ENCODE measurements at places on chromosomes 6 and 20.
A peak's percentile ranks its signal among the peaks of the same experiment; 100 is the strongest.

- no peak for DNase-seq
Measured at GRCh38 chr6:157563611-157564284, 182.8 kb downstream of the ZDHHC14 start.

DNA sequence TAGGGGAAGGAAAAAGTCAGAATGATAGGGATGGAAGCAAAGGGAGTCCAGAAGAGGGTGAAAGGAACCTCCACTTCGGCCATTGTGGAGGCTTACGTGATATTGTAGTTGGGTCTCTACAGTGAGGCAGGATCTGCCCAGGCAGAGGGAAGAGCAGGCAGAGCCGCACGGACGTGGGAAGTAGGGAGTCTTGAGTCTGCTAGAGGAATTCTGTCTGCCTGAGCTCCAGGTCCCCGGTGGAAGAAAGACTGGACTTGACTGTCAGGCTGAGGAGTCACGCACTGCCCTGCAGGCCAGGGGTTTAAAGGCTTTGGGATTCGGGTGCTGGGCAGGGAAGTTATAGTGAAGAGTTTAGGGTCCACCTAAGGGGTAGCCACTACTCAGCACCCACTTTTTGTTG lies 16.4 kb downstream of the TGM6 start:
- no peak for DNase-seq

- DNase-seq, result no peak
Measured at GRCh38 chr6:161477876-161478425, 204.1 kb upstream of the AGPAT4 start.

DNA sequence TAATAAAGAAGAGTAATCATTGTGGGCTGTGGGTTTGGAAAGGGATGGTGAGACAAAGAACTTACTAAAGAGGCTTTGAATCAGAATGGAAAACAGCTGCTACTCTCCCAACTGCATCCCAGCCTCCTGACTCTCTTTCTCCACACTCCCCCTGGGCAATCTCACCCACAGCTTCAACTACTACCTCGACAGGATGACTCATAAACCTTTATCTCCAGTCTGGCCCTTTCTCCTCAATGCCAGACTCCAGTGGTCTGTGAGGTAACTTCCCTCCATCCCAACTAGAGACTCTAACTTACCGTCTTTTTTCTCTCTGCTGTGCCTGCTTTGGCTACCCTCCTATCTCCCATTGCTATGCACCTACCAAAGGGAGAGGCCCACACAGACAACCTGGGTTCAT lies 135.3 kb upstream of the RREB1 start:
- DNase-seq, result no peak

GRCh38 chr20:53914781-53915445 lies 155.5 kb downstream of the BCAS1 start:
- peak; percentile 66 for DNase-seq

DNA sequence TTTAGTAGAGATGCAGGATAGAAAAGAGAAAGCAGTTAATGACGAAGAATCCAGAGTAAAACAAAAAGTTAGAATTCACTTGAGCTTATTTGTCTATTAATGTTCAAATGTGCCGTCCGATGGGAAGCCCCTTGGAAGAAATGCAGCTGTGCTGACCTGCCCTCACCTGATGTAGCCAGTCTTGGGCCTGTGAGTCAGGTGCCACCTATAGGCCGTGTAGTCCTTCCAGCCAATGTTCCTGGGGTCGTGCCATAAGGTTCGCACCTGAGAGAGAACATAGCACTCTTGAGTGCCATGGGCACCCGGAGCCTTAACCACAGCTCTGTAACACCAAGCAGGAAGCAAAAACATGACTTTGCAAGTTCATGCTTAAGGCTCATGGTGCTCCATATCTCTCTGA lies 32.4 kb downstream of the THBS2 start:
- no peak for DNase-seq

DNA sequence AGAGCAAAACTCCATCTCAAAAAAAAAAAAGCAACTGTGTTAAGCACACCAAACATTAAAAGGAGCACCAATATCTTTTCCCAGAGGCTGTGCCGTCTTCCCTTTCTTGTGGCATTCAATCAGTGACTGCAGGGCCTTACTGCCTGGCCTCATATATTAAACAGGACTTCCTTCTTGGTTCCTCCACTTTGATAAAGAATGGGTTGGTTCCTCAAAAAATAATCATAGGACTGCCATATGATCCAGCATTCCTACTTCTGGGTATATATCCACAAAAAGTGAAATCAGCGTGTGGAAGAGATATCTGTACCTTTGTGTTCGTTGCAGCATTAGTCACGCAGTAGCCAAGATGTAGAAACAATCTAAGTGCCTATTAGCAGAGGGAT lies 40.3 kb upstream of the GFOD1 start:
- no peak for DNase-seq

DNA sequence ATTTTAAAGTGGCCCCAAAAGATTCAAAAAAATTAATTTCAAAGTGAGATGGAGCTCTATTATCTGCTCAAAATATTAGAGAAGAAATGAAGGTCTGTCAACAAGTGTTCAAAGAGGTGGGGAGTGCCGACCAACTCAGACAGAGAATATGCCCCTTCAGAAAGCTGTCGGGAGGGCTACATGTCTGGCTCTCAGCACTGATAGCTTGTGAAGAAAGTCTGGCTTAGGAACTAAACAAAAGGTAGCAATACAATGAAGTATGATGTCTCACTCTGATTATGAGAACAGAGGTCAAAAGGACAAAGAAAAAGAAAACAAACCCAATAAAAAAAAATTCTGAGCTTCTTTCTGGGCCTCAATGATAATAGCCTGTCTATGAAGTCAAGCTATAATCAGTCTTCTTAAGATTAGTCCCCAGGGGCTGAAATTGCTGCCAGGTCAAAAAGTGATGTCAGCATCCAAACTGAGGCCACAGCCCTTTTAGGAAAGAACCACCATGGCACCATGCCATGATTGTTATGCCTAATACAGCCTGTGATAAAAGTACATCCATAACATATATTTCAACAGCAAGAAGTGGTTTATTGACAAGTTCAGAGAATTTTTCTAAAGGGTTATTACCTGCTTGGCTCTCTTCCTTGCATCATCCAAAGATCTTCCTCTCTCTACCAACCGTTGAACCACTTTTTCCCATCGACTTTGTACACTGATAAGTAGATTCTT lies 150.9 kb downstream of the DST start:
- DNase-seq, result no peak

DNA sequence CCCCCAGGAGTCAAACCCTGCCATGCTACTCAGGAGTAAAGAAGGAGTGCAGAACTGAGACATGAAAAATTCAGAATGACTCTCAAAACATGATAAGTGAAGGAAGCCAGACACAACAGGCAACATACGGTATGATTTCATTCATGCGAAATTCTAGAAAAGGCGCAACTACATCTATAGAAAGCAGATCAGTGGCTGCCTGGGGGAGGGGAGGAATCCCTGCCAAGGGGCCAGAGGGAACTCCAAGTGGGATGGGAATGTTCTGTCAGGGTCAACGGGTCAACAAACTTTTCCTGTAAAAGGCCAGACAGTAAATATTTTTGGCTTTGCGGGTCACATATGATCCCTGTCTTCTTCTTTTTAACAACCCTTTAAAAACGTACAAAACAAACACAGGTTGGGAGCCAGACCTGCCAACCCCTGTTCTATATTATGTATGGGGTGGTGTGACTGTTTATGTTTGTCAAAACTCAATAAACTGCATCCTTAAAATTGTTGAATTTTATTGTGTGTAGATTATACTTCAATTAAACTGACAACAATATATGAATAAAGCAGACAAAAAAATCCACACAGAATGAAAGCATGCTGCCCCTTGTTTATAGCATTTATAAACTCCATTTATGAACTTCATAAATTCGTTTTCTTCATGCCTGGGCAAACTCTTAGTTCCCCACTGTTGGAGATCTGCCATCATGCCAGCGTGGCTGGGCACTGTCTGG lies 56.6 kb upstream of the TRAF3IP2 start:
- no peak for DNase-seq

DNA sequence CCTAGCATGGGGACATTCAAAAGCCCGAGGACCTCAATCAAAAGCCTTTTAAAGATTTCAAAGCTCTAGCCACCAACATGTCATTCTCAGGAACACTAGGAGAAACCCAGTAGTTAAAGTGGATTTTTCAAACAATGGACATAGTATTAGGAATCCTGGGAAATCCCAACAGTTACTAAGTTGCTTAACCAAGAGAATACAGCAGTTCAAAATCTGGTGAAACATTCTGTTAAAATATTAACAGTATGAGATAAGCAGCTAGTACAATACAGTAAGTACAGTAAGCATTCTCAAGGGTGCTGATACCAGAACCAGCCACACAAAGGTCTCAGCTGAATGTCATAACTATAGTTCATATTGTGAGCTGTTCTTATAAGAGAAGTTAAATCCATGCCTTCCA lies 68.6 kb downstream of the CDK19 start:
- DNase-seq, result no peak

GRCh38 chr6:44058617-44059358 lies 68.5 kb downstream of the MRPL14 start:
- no peak for DNase-seq
